ENCODE measurements at places on chromosomes 12 and 14. TPM values are rescaled to one million over a fixed set of nuclear protein-coding genes. Genes with fewer than 3 reads are reported as not detected.

SLCO1B1 gene
- total RNA-seq: not detected

DNA sequence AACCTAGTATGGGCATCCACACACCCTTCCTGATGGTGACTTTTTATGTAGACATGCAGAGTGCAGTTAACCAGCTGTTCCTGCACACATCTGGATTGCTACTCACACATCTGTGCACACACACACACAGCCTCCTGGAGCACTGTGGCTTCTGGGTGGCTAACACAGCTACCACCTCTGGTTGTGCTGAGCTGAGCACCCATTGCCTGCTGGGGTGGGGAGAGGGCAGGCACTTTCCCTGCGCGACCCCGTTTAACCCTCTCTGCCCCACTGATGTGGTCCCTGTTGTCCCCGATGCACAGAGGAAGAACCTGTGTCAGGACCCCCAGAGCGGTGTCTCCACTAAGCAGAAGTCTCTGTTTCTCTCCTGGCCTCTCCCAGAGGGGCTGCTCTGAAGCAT is 14.4 kb upstream of the SERPINA3 start:
- no peak for DNase-seq

GRCh38 chr14:49619730-49620129 is 696 bp downstream of the RPL36AL start:
- DNase-seq: no peak

CAPZA3 gene
- total RNA-seq: not detected

DNA sequence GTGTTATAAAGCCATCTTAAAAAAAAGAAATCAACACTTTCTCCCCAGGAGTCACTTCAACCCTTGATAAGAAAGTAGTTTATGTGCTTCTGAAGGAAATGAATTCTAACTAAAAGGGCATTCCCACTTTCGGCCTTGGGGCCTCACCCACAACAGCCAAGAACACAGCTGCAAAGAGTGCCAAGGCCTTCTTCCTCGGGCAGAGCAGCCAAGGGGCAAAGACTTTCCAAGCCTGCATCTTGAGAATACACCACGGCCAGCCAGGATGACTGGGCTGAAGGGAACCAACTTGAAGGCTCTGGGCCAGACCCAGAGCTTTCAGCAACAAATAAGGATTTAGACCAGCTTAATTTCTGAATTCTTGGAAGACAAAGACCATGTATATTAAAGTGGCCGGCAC is 60.4 kb upstream of the FOXN3 start:
- DNase-seq: no peak

DNA sequence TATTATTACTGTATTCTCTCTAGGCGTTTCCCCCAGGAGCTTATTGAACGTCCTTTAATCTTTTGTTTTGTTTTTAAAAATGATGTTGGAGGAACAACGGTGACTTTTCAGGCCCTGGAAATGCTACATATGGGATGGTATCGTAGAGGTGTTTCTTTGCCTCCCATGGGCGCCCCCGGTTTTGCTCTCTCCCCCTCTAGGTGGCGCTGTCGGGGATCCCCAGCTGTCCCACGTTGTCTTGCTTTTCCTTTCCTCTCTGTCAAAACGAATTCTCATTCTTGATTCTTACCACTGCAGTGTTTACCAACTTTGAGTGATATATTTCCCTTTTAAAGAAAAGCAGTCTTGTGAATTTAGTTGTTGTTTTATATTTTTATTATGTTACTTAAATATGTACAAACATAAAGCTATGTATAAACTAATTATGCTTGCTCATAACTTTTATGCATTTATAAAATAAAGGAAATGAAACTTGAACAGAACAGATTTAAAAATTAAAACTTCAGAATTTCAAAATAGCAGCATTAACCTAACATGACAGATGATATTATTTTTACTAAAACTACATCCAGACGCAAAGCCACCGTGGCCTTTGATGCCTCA is 171.9 kb downstream of the RGS6 start:
- peak; percentile 39 for DNase-seq

- no peak for DNase-seq
These were observed 53.8 kb downstream of the GXYLT1 start for GRCh38 chr12:42090899-42091298.

DNA sequence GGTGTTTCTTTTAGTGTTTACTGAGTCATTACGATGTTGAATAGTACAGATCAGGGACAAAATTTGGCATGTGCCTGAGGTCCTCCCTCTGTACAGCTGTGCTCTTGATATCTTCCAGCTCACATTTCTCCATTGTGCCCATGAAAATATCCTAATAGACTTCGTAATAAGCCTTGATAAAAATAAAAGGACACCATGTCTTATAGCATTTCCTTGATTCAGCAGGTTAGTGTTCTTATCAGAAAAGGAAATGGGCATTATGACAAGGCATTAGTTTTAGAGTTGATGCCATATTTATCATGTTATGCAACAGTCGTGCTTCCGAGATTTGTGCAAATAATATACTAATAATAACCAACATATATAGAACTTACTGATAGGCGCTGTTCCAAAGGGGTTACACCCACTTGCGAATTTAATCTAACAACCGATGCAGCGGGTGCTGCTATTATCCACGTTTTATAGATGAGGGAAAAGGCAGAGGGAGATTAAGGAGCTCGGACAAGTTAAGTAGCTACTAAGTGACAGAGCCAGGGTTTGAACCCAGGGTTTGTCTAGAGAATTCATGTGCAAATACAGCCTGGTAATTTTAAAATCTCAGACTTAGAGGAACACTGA is 15.1 kb upstream of the WNK1 start:
- no peak for DNase-seq

DNA sequence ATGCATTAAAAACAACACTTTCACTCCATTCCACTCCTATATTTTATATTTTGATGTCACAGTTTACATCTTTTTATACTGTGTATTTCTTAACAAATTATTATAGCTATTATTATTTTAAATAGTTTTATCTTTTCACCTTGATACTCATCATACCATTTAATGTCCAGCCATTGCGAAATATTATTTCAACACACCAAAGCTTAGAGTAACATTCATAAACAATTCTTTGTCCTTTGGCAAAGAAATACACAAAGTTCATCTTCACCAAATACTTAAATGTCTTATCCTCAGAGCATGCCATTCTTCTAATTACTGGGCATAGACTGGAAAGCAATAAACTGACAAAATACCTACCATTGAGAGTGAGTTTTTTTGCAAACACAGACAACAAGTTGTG is 1963.4 kb upstream of the FLRT2 start:
- DNase-seq: no peak

FGF23 gene
- total RNA-seq: not detected

DNA sequence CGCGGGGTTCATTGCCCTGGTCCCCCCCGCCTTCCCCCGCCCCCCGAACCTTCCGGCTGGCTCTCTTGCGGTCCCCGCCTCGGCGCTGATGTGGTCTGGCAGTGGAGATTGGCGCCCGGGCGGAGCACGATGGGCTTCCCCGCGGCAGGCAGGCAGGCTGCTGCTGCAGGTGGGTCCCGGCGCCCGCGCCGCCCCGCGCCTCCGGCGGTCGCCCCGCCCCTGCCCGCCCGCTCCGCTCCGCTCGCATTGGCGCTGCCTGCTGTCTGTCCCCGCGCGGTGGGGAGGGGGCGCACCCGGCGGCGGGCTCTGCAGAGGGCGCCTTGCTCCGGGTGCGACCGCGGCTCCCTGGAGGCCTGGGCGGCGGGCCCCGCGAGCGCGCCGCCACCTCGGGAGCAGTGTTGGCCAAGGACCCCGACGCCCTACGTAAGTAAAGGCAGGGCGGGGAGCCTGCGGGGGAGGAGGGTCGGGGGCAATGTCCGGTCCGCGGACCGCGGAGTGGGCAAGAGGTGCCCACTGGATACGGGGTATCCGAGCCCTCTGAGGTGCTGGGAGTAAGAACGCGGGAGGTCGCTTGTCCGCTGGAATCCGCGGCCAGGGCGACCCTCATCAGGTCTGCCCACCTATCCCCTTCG is at the start of gene AKAP5:
AKAP5 (plus strand) TSS at position 309 of the 632 bp plus-strand sequence. CDS start 2,896 bp downstream, outside the sequence.
- DNase-seq: peak; percentile 63

DNA sequence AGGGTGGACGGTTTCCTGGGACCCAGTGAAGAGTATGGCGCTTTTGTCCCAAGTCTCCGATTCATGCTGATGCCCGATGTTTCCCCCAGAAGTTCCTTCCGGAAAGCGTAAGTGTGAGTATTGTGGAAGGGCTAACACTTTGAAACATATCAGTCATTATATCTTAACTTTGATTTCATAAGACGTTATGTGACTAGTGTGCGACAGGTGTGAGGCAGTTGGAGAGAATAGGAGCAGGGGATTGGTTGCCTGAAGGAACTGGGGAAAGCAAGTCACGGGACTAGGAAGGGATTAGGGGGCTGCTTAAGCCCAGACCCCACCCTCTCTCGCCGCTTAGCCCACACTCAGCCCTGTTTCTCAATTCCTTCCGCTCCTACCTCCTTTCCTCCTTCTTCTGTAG is 154.9 kb downstream of the CHST11 start:
- no peak for DNase-seq

- no peak for DNase-seq
These were observed 39.0 kb upstream of the SFSWAP start for GRCh38 chr12:131671871-131672270.

DBX2 gene
- not detected for total RNA-seq

BCL11B gene
- 116 TPM for total RNA-seq

KRT4 gene
- not detected for total RNA-seq

GRCh38 chr12:32535288-32535999 is 136.1 kb downstream of the FGD4 start:
- no peak for DNase-seq

DNA sequence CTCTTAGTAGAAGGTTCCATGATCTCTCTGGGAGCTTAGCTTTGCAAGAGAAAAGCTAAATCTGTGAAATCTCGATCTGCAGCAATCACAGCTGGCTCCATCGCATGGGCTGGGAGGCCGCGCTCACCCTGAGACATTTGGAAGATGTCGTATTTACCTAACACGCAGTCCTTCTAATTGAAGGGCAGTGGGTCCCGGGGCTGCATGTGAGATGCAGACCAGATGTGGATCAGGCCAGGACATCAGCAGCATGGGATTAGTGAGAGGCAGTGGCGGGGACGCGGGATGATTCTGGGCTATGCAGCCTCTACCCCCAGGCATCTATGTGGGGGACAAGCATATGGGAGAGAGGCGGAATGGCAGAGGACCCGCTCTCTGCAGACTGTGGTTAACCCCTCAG is 312.4 kb upstream of the RTL1 start:
- no peak for DNase-seq

OR10AD1 gene
- total RNA-seq: not detected

FLVCR2 gene
- total RNA-seq: 1.1 TPM

EML5 gene
- total RNA-seq: 2.6 TPM

GPR68 gene
- total RNA-seq: 33.0 TPM

SERPINA9 gene
- total RNA-seq: not detected

FAM186B gene
- 0.15 TPM for total RNA-seq

FBLN5 gene
- total RNA-seq: 3.8 TPM

DNA sequence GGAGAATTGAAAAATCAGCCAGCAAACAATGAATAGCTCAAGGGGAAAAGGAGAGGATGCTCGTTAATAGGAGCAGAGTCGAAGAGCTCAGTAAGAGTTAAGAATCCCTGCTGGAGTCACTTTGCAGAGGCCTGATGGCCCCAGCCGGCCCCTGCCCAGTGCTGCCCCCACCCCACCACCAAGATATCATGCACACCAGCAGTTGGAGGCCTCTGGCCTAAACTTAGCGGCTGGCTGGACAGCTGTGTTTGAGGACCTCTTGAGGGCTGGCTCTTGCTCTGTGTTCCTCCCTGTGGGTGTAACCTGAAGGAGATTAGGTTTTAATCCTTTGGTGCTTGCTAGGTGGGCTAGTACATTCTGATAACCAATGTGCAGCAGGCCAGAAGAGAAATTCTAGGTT is 142.0 kb downstream of the PLXNC1 start:
- no peak for DNase-seq

DNA sequence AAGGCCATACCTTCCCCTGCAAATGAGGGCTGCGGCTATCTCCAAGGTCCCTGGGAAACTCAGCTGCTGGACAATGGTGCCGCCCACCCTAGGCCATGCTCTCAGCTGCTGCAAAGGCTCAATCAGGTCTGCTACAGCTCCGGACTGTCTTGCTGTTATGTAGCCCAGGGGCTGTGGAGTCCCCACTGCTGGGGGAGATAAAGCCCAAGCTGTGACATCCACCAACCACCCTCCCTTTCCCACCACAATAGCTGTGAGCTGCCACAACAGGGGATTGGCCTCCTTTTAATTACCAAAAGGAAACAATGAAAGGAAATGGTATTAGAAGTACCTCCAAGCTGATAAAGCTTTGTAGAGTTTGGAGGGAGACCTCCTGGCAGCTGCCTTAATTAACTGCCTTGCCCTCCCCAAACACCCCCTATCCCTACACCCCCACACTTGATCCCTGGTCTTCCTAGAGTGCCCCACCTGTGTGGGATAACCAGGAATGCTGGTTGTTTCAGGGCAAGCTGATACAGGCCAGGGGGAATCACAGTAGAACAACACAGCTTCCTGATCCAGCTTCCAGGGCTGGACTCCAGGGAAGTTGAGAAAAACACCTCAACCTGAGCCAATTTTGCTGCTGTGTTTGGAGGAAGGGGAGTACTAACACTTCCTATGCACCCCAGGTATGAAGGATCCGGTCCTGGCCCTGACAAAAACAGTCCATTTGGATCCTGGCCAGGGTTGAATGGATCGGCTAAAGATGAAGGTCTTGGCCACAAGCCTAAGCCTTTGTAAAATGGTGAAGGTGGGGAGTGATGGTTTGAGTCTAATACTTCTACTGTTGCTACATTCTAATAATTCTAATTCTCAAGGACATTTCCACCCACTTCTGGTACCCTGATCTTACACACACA is at the start of gene VWF:
VWF (minus strand) TSS at position 260 of the 899 bp plus-strand sequence. CDS start 1,474 bp downstream, outside the sequence.
- DNase-seq: no peak

GPR84 gene
- 0.33 TPM for total RNA-seq

KERA gene
- not detected for total RNA-seq

NELL2 gene
- total RNA-seq: 55.1 TPM

DNA sequence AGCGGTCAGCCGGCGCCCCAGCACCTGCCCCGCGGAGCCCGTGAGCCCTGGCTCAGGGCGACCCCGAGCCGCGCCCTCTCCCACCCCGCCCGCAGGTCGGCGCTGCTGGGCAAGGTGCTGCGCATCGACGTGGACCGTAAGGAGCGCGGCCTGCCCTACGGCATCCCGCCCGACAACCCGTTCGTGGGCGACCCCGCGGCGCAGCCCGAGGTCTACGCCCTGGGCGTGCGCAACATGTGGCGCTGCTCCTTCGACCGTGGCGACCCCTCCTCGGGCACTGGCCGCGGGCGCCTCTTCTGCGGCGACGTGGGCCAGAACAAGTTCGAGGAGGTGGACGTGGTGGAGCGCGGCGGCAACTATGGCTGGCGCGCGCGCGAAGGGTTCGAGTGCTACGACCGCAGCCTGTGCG is 14.4 kb downstream of the HHIPL1 start:
- DNase-seq: no peak

- no peak for DNase-seq
These were observed 184.0 kb downstream of the AACS start for GRCh38 chr12:125249066-125249824.

TCHP gene
- total RNA-seq: 27.9 TPM

DNA sequence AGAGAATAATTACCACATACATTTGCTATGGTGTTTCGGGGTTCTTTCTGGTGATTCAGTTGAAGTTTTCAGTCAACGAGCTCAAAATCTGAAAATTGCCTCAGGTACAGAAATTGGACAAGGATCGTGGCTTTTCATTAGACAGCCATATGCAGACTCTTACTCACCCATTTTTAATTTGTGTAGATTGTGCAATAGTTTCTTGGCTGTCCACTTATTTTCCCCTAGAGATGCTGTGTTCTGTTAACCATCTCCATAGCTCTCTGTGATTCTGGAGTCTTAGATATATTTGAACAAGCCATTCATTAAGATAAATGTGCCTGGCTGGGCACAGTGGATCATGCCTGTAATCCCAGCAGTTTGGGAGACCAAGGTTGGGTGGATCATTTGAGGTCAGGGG is 497.1 kb upstream of the RPL10L start:
- no peak for DNase-seq

VRTN gene
- total RNA-seq: not detected

GRCh38 chr14:50069325-50069724 is 47.0 kb downstream of the VCPKMT start:
- DNase-seq: no peak

KRT77 gene
- total RNA-seq: not detected
